ENCODE measurements at places on chromosomes 7 and 10.

GRCh38 chr7:156576216-156577058 lies 64.1 kb upstream of the RNF32 start:
- DNase-seq, result no peak

- DNase-seq, result no peak
Measured at GRCh38 chr10:132276179-132276675, 31.5 kb downstream of the STK32C start.

DNA sequence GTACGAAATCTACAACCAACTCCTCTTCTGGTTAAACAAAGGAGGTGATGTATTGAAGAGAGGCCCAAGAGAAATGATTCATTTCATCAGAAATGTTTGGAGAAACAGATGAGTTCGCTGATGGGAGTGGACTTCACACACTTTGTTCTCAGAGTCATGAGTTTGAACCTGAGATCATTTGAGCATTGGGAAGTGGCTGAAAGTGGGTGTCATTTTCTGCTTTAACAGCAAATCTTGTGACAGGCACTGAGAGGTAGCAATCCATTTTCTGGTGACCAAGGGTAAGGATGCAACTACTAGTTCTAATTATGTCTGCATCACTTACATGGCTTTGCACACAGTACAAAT lies 51.4 kb downstream of the RBM20 start:
- DNase-seq, result no peak

GRCh38 chr7:15820319-15820718 lies 133.8 kb upstream of the MEOX2 start:
- no peak for DNase-seq

GRCh38 chr7:38574086-38574485 lies 57.1 kb downstream of the AMPH start:
- peak; percentile 67 for DNase-seq

DNA sequence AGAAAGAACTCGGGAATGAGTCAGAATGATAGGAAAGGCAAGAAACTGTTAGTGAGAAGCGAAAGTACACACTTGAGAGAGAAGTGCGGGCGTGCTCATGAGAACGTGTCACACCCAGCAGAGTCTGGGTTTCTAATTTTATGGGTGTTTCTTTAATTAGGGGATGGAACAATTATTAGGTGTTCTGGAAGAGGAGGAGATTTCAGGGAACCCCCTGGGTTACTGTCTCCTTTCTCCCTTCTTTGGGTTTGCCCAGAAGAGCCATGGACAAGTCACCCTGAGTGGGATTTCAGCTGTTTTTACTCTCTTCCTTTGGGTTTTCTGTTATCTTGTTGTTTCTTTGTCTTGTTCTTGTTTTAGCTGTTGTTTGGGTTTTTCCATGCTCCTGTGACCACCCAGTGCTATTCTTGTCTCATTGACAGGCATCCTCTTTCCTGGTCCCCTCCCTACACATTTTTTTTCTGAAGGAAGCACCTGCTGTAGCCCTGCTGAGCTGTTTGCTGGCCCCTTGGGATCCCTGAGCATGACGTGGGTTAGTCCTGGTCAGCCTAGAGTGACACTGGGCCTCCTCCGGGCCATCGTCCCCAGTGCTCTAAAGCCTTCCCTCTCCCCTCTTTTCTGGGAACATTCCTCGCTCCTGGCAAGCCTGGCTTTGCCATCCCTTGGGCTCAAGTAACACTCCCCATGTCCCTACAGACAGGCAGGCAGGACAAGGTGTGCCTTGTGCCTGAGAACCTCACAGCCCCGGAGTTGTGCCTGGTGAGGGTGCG lies 3.5 kb downstream of the SH2D4B start:
- no peak for DNase-seq

DNA sequence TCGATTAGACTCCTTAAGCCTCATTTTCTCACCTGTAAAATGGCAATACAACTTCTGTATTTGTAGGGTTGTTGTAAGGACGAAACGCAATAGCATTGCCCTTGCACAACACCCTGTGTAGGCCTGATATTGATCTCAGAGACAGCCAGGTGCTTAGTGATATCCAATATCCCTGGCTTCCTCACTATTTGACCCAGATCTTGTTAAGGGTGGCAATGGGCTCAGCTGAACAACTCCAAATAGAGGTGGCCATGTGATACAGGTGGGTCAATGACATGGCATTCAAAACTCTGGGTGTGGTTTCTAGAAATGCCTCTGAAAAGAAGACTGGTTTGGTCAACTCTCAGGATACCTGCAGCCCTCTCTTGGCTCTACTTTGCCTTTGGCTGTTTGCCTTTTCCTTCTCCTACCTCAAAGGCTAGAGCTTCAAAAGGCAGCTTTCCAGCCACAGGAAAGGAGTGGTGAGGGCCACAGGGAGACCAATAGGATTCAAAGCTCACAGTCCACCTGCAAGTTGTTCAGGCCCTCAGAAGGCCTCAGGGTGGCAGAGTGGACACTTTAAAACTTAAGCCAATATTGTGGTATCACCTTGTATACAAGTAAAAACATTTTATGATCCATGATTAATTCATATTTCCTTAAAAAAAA lies 14.9 kb upstream of the GATAD1 start:
- no peak for DNase-seq

- DNase-seq, result peak; percentile 22
Measured at GRCh38 chr7:20651960-20652544, 36.6 kb downstream of the ABCB5 start.

- no peak for DNase-seq
Measured at GRCh38 chr7:152527610-152528032, 91.8 kb upstream of the KMT2C start.

GRCh38 chr7:17709127-17709526 lies 231.2 kb downstream of the SNX13 start:
- DNase-seq, result no peak

- DNase-seq, result no peak
Measured at GRCh38 chr7:77447616-77448015, 31.5 kb upstream of the GSAP start.

GRCh38 chr7:48102530-48102929 lies 13.5 kb downstream of the UPP1 start:
- no peak for DNase-seq

DNA sequence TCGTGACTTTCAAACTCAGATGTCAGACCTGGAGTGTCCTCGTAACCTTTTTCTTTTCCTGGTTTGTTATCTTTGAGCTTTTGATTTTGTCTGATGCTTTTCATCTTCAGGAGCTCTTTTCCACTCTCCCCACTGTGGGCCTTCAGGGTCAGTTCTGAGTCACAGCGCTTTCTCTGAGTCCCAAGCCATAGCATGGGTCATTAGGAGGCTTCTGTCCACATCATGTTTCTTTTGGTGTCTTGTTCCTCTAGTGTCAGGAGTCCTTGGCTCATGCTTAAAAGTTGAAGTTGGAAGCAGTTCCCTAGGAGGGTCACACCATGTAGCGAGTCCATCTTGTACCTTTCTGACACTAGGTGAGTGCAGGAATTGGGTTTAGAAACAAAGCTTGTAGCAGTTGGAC lies 40.3 kb downstream of the DAGLB start:
- DNase-seq, result no peak

DNA sequence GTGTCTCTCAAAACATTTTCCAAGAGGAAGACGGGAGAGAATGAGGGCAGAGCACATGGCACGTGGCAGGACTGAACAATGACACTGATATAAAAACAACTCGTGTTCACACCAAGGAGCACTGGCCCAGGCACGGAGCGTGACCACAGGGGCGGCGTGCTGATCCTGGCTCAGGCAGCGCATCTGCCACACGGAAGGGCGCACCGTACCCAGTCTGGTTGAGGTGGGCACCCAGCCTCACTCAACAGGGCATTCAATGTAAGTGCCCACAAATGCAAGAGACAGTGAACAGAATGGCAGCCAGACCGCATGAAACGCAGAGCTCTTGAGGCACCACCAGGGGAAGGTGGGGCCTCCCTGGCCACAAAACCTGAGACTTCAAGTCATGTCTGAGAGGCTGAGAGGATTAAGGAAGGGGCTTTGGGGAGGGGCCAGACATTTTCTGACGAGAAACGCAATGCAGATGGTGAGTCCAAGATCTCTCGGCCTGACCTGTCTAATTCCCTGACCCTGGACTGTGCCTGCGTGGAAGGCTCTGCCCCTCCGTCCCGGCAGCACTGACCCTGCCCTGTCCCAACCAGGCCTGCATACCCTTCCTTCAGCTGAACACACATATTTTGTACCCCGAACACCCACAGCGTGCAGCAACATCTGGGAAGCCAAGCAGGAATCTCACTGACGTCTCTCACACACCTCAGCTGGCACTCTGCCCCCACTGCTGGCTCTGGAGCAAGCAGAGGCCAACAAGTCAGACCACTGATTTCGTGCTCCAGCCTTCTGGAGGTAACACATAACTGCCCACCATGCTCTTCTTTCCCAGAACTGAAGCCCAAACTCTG lies 35.5 kb downstream of the VOPP1 start:
- DNase-seq, result no peak

GRCh38 chr10:6678211-6678803 lies 98.2 kb upstream of the PRKCQ start:
- peak; percentile 30 for DNase-seq

DNA sequence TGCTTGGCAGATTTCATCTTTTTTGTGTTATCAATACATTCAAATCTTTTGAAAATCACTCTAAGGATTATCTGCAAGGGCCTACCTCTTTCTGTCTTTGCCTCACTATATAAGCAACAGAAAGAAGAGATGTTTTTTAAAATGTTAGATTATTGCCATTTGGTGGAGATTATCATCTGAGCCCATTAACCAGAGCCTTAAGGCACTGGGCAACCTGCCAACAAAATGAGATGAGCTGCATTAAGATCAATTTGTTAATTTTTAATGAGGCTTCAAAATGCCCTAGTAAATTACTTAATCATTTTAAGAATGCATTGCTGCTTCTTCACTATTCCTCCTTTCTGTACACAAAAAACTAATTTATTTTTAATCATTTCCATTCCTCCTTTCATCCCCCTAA lies 314.1 kb downstream of the SNX13 start:
- no peak for DNase-seq

DNA sequence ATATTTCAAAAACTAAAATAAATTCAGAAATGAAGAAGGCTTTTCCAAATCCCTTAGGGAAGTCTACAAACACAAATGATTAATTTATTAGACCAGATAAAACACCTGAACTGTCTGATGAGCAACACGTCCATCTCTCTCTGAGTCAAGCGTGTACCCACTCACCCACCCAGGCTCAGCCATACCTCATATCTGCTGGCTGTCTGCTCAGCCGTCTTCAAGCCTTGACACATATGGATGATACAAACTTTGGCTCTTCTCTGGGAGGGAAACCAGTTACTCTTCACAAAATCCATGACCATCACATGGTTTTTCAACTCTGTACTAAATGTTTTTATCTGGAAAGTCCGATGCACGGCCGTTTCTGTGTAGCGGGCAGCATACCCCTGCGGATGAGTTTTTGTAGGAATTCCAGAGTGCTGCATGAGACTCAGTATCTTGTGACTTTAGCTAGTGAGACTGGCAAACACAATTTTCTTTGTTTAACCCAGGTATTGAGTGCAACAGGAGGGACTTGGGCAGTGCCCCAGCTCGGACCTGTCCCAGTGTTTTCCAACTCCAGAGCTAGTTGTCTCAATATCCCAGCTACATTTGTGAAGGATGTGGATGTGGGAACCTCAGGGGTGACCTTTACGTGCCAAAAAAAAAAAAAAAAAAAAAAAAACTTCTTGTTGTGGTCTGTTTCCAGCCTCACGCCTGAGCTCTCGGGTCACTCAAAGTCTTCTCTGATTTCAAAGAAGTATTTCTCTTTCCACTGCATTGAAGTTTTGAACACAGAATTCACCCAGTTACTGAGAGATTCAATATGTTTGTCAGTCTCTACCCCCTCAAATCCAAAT lies at the start of gene C10orf90:
Gene C10orf90, minus strand, starts transcription at position 638 of the 839 bp plus-strand sequence. Its CDS starts 213 bp downstream, at position 425.
- no peak for DNase-seq

GRCh38 chr10:126124046-126124445 lies 227.7 kb downstream of the FANK1 start:
- DNase-seq, result no peak

- DNase-seq, result peak; percentile 31
Measured at GRCh38 chr10:31062856-31063255, 31.2 kb upstream of the ZNF438 start.

DNA sequence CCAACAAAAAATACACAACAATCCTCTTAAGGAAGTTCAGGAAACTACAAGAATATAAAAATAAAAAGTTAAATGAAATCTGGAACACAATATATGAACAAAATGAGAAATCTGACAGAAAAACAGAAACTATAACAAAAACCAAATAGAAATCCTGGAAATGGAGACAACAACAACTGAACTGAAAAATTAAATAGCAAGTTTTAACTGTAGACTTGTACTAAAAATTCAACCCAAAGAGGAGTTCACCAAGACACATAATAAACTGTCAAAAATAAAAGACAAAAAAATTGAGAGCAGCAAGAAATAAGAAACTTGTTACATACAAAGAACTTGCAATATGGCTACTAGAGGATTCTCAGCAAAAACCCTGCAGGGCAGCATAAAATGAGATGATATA lies 45.1 kb downstream of the HBP1 start:
- DNase-seq, result no peak

GRCh38 chr7:27324246-27324645 lies 81.6 kb downstream of the EVX1 start:
- no peak for DNase-seq

DNA sequence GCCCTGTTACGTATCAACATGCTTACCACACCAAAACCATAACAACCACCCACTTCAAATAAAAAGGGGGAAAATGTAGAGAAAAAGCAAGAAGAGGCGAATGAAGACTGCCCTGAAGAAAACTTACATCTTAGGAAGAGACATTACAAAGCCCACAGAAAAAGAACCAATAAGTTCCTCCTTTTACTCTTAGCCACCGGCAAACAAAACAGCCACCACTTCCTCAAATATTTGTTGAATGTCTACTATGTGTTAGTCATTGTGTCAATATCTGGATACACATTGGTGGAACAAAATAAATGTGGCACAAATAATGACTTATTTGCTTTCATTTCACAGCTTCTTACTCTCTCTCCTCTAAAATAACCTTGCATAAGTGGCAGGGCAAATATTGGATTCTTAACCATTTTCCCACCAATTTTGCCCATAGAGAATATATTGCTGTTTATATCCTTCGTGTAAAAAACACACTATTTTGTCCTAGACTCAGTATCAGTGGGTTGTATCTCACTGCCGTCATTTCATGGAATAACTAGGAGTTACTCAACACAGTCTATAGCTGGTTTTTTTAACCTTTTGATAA lies 106.8 kb downstream of the ANK3 start:
- DNase-seq, result peak; percentile 82

- DNase-seq, result peak; percentile 77
Measured at GRCh38 chr10:100878291-100878910, 34.4 kb upstream of the SLF2 start.

DNA sequence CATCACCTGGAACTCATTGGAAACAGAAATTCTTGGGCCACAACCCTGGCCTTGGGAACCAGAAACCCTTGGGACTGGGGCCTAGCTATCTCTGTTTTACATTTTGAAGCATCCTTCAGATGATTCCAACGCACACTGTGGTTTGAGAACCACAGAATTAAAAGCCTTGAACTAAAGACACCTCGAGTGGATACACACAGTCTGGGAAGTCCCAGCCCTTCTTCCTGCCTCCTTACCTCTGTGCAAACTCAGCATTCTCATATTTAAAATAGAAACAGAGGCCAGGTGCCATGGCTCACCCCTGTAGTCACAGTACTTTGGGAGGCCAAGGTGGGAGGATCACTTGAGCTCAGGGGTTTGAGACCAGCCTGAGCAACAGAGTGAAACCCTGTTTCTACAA lies 12.9 kb downstream of the NPFFR1 start:
- no peak for DNase-seq
